ENCODE measurements at places on chromosomes 2 and 18.

GRCh38 chr2:68880213-68880612 lies 9.0 kb upstream of the BMP10 start:
- DNase-seq = no peak

DNA sequence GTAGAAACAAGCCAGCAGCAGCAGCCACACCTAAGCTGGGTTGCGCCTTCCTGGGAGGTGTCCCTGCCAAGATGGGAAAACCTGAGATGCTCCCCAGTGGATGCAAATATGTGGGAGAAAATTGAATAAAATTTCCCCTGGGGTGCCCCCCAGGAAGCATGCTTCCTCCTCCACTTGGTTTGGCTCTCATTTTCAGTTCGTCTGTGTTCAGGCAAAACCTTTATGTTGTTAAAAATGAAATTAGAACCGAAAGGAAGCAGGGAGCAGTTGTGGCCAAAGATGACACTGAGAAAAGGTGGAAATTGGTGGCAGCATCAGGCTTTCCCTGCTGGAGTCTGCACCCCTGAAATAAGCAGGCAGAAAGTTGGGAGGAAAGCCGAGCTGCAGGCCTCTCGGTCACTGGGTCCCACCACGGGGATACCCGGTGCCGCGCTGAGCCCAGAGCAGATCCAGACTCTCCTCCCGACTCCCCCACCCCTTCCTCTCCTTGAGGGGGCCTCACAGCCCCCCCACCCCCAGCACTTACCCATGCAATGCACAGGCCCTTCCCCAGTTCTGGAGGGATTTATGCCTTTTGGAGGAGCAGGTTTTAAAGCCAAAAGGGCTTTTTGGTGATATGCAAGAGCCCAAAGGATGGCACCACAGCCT lies 267.7 kb upstream of the SPRED2 start:
- no peak for DNase-seq

- no peak for DNase-seq
Observed at GRCh38 chr2:143928613-143929012, 591.3 kb downstream of the ZEB2 start.

GRCh38 chr18:51164761-51165281 lies 32.7 kb downstream of the MEX3C start:
- DNase-seq = no peak

- DNase-seq = no peak
Observed at GRCh38 chr2:186365406-186365805, 120.7 kb upstream of the ZC3H15 start.

- DNase-seq = no peak
Observed at GRCh38 chr2:215861607-215862350, 151.6 kb downstream of the MREG start.

DNA sequence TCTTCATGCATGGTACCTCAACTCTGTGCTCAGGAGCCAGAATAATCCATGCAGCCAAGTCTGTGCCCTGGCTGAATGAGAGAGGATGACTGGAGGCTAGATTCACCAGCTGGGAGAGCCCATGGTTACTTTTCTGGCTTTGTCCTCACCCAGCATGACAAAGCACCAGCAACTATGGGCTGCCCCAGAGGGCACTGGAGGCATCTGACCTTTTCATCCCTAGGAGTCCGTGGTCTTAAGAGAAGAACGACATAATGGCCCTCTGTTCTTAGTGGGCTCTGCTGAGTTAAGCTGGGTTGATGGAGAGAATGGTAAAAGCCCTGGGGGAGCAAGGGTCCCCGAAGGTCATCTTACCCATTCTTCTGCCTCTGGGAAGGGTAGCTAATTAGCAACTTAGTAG lies 54.6 kb upstream of the TNP1 start:
- no peak for DNase-seq

GRCh38 chr2:198478361-198478760 lies 674.0 kb downstream of the PLCL1 start:
- DNase-seq = peak; percentile 17

DNA sequence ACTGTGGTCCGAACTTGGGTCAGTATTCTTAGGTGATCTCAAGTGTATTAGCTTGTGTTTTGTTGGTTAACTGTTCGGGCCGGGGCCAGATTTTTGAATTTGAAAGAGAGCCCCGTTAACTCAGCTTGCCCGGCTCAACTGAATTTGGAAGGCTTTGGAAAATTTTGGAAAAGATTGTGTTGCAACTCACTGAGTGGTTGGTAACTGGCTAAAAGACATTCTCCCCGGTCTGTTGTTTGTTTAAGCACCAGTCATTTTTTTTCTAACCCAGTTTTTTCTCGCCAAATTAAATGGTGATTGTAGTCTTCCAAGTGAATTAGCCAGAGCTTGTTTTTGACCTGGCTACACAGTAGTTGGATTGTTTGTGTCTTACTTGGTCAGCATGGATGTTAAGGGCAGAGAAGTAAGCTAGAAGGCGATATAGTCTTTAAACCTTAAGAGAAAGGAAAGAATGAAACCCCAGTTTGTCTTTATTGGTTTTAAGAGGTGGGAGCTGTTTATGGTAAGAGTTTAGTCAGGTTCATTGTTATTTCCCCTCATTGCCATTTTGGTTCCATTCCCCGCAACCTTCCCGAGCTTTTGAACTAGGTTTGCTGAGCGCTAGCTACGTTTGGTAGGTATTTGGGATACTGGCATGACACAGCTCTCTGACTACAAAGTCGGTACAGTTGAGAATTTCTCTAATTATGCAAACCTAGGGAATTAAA lies 2.4 kb downstream of the MAP4K4 start:
- no peak for DNase-seq

DNA sequence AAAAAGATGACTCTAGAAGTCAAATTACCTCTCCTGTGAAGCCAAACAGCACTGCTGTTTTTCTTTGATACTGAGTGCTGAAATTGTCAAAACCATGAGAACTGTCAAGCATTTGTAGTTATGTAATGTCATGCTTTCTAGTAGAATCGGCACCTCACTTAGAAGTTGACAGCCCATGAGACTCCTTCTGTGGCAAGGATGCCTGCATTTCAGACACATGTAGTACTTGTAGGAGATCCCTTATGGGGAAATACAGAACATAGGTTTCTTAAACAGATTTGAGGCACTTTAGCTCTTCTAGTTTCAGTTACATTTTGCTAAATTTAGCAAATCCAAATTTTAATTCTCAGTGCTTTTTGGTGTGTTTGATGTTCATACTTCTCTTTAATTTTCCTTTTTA lies 15.7 kb downstream of the ZNF407 start:
- no peak for DNase-seq

DNA sequence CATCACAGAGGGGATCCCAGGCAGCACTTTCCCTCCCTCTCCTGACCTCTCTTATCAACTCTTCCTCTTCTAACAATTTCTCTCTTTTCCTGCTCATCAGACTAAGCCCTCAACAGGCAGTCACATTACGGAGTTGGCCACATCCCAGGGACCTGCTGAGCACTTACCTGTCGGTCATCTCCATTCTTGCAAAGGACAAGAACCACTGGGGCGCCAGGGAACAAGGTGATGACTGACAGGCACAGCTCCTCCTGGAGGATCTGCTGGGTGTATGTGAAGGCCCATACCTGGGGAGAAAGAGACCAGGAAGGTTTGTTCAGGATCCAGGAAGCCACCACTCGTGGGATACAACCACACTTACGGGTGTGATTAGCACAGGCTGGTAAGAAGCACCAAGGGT lies 104.8 kb upstream of the CAPN13 start:
- DNase-seq = no peak

- no peak for DNase-seq
Observed at GRCh38 chr18:43735570-43735969, 458.3 kb upstream of the SYT4 start.

DNA sequence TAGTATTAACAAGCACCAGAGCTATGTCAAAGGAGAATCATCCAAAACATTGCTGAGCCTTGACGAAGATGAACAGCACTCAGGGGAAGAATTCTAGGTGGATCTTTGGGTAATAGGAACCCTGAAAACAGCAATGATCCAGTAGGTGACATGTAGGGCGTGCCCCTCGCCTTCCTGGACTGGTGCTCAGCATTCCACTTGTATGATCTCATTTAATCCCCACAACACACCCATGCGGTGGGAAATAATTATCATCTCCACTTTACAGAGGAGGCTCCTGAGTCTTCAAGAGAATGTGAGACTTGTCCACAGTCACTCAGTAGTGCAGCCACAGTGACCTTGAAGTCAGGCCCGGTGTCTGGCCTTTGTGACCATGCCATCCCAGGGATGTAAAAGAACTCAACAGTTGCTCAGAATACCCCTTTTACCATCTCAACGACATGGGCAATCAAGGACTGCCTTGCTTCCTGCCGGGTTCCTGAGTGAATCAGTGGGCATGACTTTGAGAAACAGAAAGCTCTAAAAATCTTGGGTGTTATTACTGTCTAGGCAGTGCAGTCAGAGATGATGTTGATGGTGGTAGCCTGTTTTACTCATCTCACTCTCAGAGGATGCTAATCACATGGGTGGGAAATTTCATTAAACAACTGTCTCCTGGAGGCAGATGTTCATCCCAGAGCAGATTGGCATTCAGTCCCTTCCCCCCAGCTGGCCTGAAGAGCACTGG lies 161.6 kb downstream of the BCL11A start:
- DNase-seq = no peak

GRCh38 chr2:160974803-160975202 lies 185.4 kb upstream of the TANK start:
- DNase-seq = no peak

GRCh38 chr2:180334514-180334913 lies 327.4 kb upstream of the CWC22 start:
- no peak for DNase-seq

DNA sequence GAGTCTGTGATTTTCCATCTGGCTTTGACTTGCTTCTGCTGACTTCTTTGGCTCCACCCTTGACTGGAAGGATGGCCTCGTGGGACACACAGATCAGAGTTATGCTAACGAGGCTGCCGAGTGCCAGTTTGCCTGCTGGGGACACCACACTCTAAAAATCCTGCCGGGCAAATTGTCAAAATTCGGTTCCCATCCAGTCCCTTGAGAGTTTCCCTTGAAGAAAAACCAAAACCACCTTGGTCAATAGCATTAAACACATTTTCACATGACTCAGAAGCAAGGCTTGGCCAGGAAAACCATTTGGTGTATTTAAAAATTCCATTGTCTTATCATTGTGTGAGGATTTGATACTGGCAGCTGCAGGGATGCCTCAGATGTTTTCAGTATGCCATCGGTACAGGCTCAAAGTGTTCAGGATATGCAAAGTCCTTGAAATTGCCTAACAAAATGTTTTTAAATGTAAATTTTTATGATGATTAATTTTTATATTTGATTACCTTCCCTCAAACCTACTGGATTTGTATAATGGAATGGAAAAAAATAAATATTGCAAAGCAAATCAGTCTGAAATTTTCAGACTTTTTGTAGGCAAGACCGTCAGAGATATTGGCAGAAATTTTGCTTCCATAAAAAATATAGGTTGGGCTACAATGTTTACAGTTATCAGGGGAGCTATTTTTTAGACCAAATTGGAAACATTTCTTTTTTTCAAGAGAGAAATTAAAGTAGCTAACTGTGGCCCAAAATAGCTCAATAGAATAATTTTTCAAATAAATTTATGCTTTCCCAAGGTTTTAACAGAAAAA lies 41.6 kb downstream of the KCNE4 start:
- peak; percentile 70 for DNase-seq

DNA sequence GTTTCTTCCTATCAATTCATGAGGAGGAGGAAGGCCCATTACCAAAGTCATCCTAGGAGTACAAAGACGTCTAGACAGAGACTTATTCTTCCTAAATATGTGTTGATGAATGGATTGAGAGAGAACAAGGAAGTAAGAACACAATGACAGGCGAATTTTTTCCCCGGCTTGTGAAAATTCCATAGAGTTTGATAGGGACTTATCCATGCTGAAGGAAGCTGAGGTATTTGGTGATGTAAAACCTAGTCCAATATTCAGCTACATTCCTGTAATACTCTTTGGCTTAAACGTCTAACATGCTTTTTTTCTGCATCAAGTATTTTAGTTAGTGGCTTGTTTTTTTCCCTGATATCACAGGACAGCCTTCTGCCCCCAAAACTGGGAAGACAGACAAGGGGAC lies 121.9 kb upstream of the MYT1L start:
- DNase-seq = peak; percentile 12

- no peak for DNase-seq
Observed at GRCh38 chr18:24227977-24228666, 89.3 kb downstream of the CABYR start.

DNA sequence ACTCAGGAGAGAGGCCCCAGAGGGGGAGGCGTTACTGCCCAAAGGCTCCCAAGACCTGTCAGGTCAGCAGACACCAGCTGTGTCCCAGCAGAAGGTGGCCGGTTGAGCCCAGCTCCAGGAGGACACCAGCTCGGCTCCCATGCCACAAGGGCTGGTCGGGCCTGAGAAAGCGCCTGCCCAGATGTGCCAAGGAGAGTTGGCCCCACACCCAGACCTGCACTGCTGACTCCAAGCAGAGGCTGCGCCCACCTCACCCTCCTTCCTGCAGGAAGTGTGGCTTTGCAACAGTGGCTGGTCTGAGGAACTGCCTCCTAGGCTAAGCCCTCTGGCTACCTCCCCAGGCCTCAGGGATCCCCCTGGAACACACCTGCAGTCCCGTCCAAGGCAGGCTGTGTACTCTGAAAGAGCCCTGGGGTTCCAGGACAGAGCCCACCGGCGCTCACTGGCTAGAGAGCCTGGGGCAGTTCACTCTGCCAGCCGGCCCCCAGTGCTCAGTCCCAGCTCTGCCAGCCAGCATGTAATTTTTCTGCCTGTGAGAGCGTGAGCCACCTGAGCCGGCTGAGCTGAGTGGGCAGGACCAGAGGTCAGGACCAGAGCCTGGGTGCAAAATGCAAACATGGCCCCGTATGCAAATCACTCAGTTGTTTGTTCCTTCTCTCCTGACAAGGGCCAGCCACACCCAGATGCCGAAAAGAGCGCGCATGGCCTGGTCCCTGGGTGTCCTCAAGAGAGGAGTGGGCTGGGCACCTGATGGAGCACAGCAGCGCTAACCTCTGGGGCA lies 36.9 kb upstream of the PTMA start:
- no peak for DNase-seq

DNA sequence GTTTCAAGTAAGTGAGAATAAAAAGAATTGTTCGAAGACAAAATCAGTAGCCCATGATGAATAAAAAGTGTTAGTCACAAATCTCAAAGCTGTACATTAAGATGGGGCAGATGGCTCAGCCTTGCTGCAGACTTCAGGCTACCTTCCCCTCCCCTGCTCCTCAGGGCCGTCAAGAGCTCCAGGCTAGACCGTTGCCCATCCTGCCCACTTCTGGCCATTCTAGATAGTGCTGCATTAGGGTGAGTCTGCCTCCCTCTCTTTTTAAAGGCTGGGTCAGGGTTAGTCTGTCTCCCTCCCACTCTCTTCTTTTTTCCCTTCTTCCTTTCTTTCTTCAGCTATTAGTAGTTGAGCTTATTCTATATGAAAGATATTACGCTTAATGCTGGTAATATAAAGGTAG lies 86.0 kb downstream of the MAPRE2 start:
- no peak for DNase-seq

- DNase-seq = no peak
Observed at GRCh38 chr2:236934656-236935055, 151.0 kb upstream of the COPS8 start.

Measured in fibroblast of skin of left biceps (primary cell).